ENCODE measurements at places on chromosomes 16 and 17. TPM values are rescaled to one million over a fixed set of nuclear protein-coding genes. Genes with fewer than 3 reads are reported as not detected.

GRCh38 chr16:88285514-88285822 lies 97.3 kb upstream of the ZNF469 start:
- DNase-seq, result no peak
- H3K4me3 ChIP-seq, result no peak overlapping the region
- no peaks in the 10 kb centered on the region for H3K4me1 ChIP-seq
- no peaks in the 10 kb centered on the region for H3K36me3 ChIP-seq
- H3K27ac ChIP-seq, result no peak overlapping the region

GRCh38 chr17:75031972-75032719 lies 14.6 kb downstream of the ATP5PD start:
- no peaks in the 10 kb centered on the region for H3K36me3 ChIP-seq
- no peaks in the 10 kb centered on the region for H3K27me3 ChIP-seq
- H3K27ac ChIP-seq, result peak overlapping the region; percentile 53
- H3K4me3 ChIP-seq, result peak overlapping the region; percentile 48

DNA sequence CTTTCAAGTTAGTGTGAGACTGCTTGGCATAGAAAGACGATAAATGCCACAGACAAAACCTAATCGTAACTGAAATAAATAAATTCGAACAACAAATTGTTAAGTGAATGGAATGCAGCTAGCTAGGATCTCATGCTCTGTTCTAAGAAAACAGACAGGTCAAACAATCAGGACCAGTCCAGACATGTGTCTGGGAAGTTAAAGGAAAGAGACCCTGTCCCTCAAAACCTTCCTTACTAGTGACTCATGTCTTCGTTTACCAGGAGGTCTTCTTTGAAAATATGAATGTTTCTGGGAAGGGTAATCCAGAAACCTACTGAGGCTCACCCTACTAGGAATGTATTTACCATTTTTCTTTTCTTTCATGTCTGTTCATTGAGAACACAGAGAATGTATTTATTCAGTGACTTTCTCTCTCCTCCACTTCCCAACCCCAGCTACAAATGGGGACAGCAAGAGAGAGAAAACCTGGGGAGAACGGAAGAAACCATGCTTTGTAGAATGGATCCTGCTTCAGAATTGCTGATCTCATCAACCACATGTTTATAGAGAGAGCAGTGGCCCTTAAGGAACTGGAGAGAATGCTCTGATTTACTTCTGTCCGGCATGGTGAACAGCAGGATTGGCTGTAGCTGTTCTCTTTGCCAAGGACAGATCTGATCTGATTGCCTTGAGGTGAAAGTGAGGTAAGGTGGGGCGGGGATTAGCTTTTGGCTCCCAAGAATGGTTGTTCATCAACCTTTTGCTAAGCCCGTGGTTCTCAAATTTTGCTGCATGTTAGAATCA lies 39.4 kb upstream of the DHX8 start:
- H3K27me3 ChIP-seq, result peaks cover 11% of the 10 kb centered on the region
- no peaks in the 10 kb centered on the region for H3K36me3 ChIP-seq
- DNase-seq, result no peak
- H3K4me1 ChIP-seq, result no peaks in the 10 kb centered on the region

CCL17 gene
- not detected for total RNA-seq

GRCh38 chr16:56424791-56425438 lies 430 bp downstream of the AMFR start:
- H3K27me3 ChIP-seq, result no peaks in the 10 kb centered on the region
- peaks cover 29% of the 10 kb centered on the region for H3K4me1 ChIP-seq
- H3K4me3 ChIP-seq, result no peak overlapping the region
- H3K27ac ChIP-seq, result peak overlapping the region; percentile 10

GRCh38 chr17:69864462-69864861 lies 210.6 kb upstream of the KCNJ16 start:
- H3K4me3 ChIP-seq, result no peak overlapping the region
- no peak for DNase-seq
- H3K27ac ChIP-seq, result no peak overlapping the region
- H3K36me3 ChIP-seq, result no peaks in the 10 kb centered on the region
- no peaks in the 10 kb centered on the region for H3K4me1 ChIP-seq
- H3K27me3 ChIP-seq, result no peaks in the 10 kb centered on the region

- H3K27ac ChIP-seq, result peak overlapping the region; percentile 43
- peaks cover 17% of the 10 kb centered on the region for H3K4me1 ChIP-seq
- peak; percentile 27 for DNase-seq
- H3K36me3 ChIP-seq, result no peaks in the 10 kb centered on the region
Measured at GRCh38 chr17:75077496-75078283, 10.1 kb upstream of the SLC16A5 start.

- H3K27me3 ChIP-seq, result no peaks in the 10 kb centered on the region
- no peaks in the 10 kb centered on the region for H3K4me1 ChIP-seq
Measured at GRCh38 chr17:31525801-31526549, 134.5 kb downstream of the RAB11FIP4 start.

TBC1D26 gene
- total RNA-seq, result 0.10 TPM

DNA sequence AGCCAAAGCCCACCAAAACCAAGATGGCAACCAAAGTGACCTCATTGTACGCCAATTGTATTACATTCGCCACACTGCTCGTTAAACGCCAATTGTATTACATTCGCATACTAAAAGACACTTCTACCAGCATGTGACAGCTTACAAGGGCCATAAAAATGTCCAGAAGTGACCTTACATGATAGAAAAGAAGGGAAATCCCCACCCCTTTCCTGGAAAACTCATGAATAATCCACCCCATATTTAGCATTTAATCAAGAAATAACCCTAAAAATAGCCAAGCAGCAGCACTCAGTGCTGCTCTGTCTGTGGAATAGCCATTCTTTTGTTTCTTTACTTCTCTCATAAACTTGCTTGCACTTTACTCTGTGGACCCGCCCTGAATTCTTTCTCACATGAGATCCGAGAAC lies 25.7 kb downstream of the PSMD7 start:
- H3K4me3 ChIP-seq, result no peak overlapping the region
- H3K27me3 ChIP-seq, result no peaks in the 10 kb centered on the region
- no peaks in the 10 kb centered on the region for H3K4me1 ChIP-seq
- H3K27ac ChIP-seq, result peak overlapping the region; percentile 1
- DNase-seq, result no peak

GRCh38 chr16:48524348-48525200 lies 85.4 kb downstream of the N4BP1 start:
- H3K4me3 ChIP-seq, result no peak overlapping the region
- no peaks in the 10 kb centered on the region for H3K4me1 ChIP-seq
- DNase-seq, result no peak
- no peaks in the 10 kb centered on the region for H3K27me3 ChIP-seq
- H3K36me3 ChIP-seq, result no peaks in the 10 kb centered on the region

DNA sequence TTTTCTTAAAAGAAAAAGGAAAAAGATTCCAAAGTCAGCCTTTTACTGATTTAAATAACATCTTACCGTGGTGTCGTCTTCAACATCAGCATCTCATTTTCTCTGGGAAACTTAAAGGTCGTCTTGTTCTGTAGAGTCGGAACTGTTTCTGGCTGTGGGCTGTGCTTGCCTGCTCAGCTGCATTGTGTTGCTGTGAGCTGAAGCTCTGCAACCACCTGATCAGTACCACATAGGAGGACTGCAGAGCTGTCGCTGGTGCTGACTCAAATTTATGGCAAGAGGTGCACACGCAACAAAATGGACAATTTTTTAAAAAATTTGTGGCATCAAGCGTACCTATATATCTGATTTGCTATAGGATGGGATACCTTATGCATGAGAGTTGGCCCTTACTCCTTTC lies at the start of gene OMG:
Gene OMG (minus strand): TSS at position 150 of the 400 bp plus-strand sequence. CDS start 908 bp downstream, outside the sequence.
- no peaks in the 10 kb centered on the region for H3K27me3 ChIP-seq
- H3K4me3 ChIP-seq, result no peak within 1 kb of the TSS
- no peak within 1 kb of the TSS for H3K27ac ChIP-seq
- DNase-seq, result no peak
- no peaks in the 10 kb centered on the region for H3K4me1 ChIP-seq
- H3K36me3 ChIP-seq, result no peaks in the 10 kb centered on the region

- no peak for DNase-seq
- no peak overlapping the region for H3K27ac ChIP-seq
- no peaks in the 10 kb centered on the region for H3K36me3 ChIP-seq
- H3K27me3 ChIP-seq, result no peaks in the 10 kb centered on the region
- H3K4me1 ChIP-seq, result no peaks in the 10 kb centered on the region
- H3K4me3 ChIP-seq, result no peak overlapping the region
Measured at GRCh38 chr17:19703828-19704613, 12.4 kb downstream of the SLC47A2 start.

TBC1D3G gene
- total RNA-seq, result not detected

KRT32 gene
- total RNA-seq, result not detected

DNA sequence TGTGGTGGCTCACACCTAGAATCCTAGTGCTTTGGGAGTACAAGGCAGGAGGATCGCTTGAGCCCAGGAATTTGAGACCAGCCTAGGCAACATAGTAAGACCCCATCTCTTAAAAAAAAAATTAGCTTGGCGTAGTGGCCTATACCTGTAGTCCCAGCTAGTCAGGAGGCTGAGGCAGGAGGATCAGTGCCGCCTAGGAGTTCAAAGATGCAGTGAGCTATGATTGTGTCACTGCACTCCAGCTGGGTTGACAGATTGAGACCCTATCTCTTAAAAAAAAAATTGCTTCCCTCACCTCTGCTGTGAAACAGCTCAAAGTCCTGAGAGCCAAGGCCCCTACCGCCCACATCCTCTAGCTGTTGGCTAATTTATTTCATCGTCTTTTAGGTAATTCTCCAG lies 10.2 kb downstream of the NDE1 start:
- no peak overlapping the region for H3K4me3 ChIP-seq
- H3K4me1 ChIP-seq, result peaks cover 20% of the 10 kb centered on the region
- DNase-seq, result no peak
- peak overlapping the region; percentile 51 for H3K27ac ChIP-seq
- peaks cover 18% of the 10 kb centered on the region for H3K36me3 ChIP-seq

ITGAE gene
- 14.2 TPM for total RNA-seq

CCDC200 gene
- total RNA-seq, result not detected

DNA sequence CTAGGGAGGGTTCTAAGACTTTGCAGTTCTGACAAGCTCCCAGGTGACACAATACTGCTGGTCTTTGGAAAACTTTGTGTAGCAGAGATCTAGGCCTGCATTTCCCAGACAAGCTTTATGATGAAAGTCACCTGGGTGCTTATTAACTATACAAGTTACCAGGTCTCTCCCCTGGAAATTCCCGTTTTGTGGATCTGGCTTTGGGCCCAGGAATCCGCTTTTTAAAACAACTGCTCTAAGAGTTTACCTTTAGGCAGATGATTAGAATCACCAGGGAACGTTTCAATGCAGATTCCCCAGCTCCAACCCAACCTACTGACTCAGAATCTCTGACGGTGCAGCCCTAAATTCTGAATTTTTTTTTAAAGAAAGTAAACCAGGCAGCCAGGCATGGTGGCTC lies 36.3 kb downstream of the MYH3 start:
- no peaks in the 10 kb centered on the region for H3K36me3 ChIP-seq
- no peak overlapping the region for H3K27ac ChIP-seq
- no peak overlapping the region for H3K4me3 ChIP-seq
- DNase-seq, result no peak
- no peaks in the 10 kb centered on the region for H3K4me1 ChIP-seq
- H3K27me3 ChIP-seq, result no peaks in the 10 kb centered on the region

DOC2B gene
- not detected for total RNA-seq

DNA sequence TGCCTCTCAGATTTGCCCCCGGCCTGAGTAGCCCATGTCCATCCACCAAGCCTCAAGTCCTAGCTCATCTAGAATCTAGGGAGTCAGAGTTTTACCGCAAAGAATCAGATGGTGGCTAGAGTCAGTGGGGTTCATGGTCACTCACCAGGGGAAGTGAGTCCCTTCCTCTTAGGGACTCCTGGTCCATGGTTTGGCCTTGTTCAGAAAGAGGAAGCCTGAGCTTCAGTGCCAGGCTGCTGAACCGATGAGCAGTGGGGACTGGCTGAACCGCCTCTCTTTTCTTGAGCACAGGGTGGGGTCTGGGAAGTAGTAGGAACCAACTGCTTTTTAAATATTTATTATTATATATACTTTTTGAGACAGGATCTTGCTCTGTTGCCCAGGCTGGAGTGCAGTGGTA lies 160.3 kb downstream of the NTN1 start:
- no peak for DNase-seq
- no peaks in the 10 kb centered on the region for H3K4me1 ChIP-seq
- H3K4me3 ChIP-seq, result no peak overlapping the region
- no peaks in the 10 kb centered on the region for H3K27me3 ChIP-seq

DNA sequence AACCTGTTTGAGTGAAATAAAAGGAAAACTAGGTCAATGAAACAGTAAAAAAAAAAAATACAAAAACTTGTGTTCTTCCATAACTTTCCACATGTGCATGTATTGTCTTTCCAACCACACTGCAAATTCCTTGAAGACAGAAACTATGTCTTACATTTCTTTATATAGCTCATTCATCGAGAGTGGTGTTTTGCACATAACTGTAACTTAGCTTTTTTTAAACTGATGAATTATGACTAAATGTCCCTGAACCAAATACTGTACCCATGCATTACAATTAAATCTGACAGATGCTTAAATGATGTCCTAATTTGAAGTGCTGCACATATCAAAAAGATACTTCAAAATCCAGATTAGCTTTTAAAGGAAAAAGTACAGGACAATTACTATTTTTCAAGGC lies 50.1 kb downstream of the BRIP1 start:
- no peaks in the 10 kb centered on the region for H3K27me3 ChIP-seq
- no peaks in the 10 kb centered on the region for H3K4me1 ChIP-seq
- no peak overlapping the region for H3K4me3 ChIP-seq
- H3K27ac ChIP-seq, result no peak overlapping the region
- no peak for DNase-seq

SDR42E2 gene
- 3.5 TPM for total RNA-seq

USP31 gene
- 4.2 TPM for total RNA-seq

- no peak overlapping the region for H3K27ac ChIP-seq
- peak overlapping the region; percentile 49 for H3K4me3 ChIP-seq
- no peaks in the 10 kb centered on the region for H3K27me3 ChIP-seq
- peaks cover 20% of the 10 kb centered on the region for H3K4me1 ChIP-seq
- peak; percentile 74 for DNase-seq
Measured at GRCh38 chr17:37490022-37490587, 414 bp downstream of the DUSP14 start.

All from CD4-positive, CD25-positive, alpha-beta regulatory T cell (primary cell).